ENCODE measurements at places on chromosomes 1 and 21. TPM values are rescaled to one million over a fixed set of nuclear protein-coding genes. Genes with fewer than 3 reads are reported as not detected.

DNA sequence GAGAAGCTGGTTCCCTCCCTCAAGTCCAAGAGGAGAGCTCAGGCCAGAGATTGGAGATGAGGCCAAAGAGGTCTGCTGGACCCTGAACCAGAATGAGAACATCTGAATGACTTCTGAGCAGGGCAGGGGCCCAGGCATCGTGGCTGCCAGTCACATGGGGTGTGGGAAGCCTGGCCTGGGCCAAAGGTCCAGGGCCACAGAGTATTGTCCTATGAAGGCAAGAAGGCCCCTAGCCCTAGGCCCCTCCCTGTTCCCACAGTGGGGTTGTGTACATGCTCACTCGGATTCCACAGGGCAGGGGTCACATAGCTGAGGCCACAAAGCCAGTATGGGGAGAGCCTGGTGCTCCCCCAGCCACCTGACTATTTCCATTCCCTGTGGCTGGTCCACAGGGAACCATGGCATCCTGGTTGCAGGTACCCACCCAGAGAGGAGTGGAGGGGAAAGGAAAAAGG, 18.5 kb upstream of the SLC1A7 start:
- H3K27ac ChIP-seq = no peak overlapping the region
- no peaks in the 10 kb centered on the region for H3K36me3 ChIP-seq
- DNase-seq = no peak
- peaks cover 3% of the 10 kb centered on the region for H3K27me3 ChIP-seq

Gene NEK2
- 24.2 TPM for total RNA-seq

Gene HMGCS2
- total RNA-seq = not detected

Gene DNAH14
- total RNA-seq = 1.8 TPM

DNA sequence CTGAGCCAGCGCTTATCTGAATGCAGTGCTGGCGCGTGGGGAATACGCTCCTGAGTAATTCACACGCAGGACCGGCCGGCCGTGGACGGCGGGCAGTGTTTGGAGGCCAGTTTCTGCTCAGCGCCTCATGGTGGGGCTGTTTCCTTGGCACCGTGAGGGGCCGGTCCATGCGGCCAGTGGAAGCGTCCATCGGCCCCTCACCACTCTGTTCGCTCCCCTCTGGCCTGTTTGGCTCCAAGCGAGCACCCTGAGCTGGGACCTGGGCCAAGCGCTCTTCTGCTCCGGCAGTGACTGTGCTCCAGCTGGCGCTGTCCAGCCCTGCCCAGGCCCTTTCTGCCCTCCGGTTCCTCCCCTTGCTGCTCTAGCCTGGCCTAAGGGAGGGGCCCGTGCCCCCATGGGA, 16.3 kb upstream of the PLCH2 start:
- H3K4me1 ChIP-seq = no peaks in the 10 kb centered on the region
- no peak overlapping the region for H3K4me3 ChIP-seq
- no peaks in the 10 kb centered on the region for H3K36me3 ChIP-seq

Gene C8A
- not detected for total RNA-seq

DNA sequence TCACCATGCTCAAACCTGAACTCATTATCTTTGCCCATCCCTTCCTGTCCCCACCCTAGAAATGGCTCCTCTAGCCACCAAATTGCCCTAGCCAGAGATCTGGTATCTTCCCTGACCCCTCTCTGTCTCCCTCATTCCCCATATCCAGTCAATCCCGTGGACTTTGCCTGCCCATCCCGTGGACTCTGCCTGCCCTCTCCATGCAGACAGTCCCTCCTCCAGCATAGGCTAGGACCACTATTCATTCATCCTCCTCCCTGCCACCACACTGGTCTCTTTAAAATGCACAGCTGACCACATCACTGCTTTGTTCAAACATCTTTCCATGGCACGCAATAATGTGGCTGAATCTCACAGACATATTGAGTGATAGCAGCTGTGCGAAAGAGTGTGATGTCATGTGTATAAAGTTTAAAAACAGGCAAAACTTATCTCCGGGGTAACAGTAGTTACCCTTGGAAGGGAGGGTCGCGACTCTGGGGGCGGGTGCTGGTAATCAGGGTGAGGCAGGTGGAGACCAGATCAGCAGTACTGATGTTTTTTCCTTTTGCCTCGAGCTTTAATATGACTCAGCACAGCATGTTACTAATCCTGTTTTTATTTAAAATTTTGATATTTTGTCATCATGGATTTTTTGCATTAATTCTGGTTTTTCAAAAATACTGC, 4.8 kb upstream of the SLC2A1 start:
- H3K27ac ChIP-seq = no peak overlapping the region
- peaks cover 2% of the 10 kb centered on the region for H3K36me3 ChIP-seq
- peak; percentile 32 for DNase-seq
- H3K27me3 ChIP-seq = peaks cover 3% of the 10 kb centered on the region
- H3K4me1 ChIP-seq = peaks cover 28% of the 10 kb centered on the region

Measured in activated naive CD8-positive, alpha-beta T cell treated with anti-CD3 and anti-CD28 coated beads for 36 hours (primary cell).